Thoracic aorta (tissue), 2 donors: ENCODE measurements at places on chromosomes 3 and 15. TPM values are rescaled to one million over a fixed set of nuclear protein-coding genes. Genes with fewer than 3 reads are reported as not detected.

Gene CPN2
- not detected for total RNA-seq

Gene OSBPL10
- total RNA-seq: 108 TPM

Gene ZDHHC19
- not detected for total RNA-seq

Gene TNFAIP8L3
- total RNA-seq: 33.3 TPM

Gene IL1RAP
- 19.8 TPM for total RNA-seq

Gene SPG21
- 64.7 TPM for total RNA-seq

Gene CFAP100
- total RNA-seq: not detected

Gene SLC22A13
- 0.99 TPM for total RNA-seq

Gene ERC2
- total RNA-seq: not detected

Gene SLC35G2
- 5.3 TPM for total RNA-seq

Gene LRRC2
- under 0.01 TPM for total RNA-seq

Gene ARPP21
- total RNA-seq: 0.27 TPM

Gene C3orf22
- not detected for total RNA-seq

Gene GOLGA6L4
- 4.9 TPM for total RNA-seq

Gene TNFSF10
- total RNA-seq: 16.0 TPM

Gene TOP2B
- total RNA-seq: 92.0 TPM

Gene PDZRN3
- 166 TPM for total RNA-seq

Gene SEMA3F
- 35.1 TPM for total RNA-seq

Gene CCR9
- not detected for total RNA-seq

Gene VPS33B
- total RNA-seq: 12.2 TPM

Gene SH3BP5
- 82.4 TPM for total RNA-seq
